ENCODE measurements at places on chromosomes 5 and 9.
A peak's percentile ranks its signal among the peaks of the same experiment; 100 is the strongest.

GRCh38 chr5:24629798-24630197, 15.0 kb downstream of the CDH10 start:
- DNase-seq = no peak

DNA sequence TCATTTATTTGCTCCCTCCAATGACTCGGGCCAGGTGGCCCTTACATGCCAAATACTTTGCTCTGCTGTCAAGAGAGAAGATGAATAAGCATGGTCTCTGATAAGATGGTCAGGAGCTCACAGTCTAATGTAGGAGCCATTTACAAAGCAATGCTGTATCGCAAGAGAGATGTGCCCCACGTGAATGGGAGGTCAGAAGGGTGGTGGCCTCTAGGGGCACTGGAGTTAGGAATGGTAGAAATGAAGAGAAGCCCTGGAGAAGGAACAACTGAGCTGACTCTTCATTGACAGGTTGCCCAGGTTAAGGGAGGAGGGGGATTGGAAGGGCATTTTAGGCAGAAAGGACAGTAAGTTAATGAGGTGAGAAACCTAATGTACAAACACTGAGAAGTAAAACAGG, 286.5 kb downstream of the KCTD16 start:
- DNase-seq = no peak

- DNase-seq = no peak
Measured at GRCh38 chr5:61055434-61056006, 106.7 kb downstream of the SMIM15 start.

DNA sequence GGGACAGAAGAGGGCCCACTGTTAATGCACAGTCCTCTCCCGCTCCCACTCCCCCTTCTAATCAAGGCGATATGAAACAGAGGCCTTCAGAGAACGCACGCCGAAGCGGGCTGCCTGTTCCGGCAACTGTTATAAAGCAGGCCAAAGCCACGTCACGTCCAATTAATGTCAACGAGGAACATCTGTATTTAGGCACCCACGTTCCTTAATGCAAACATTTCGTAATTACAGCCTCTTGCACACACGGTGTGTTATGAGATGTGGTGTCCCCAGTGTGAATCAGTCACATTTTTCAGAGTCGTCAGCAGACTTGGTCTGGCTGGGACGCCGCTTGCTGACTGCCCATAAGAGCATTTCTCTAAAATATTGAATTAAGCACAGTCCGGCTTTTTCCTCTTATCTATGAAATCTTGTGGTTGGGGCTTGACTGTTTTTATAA, 339.0 kb downstream of the NSG2 start:
- no peak for DNase-seq

DNA sequence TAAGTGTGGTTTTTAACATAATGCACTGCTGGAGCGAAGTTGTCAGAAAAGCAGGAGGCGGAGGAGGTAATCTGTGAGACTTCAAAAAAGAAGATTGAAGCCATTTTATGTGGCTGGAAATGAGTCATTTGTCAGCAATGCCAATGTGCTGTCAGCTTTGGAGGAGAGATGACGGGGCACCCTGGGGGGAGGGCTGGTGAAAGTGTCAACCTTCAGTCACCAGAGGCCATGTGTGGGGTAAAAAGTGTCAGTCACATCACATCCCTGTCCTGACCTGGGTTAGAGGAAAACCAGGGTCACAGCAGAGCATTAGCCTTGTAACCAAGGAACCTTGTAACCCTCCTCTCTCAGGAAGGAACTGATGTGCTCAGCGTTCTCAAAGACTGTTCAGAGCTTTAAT, 59.1 kb downstream of the TLR4 start:
- DNase-seq = no peak

DNA sequence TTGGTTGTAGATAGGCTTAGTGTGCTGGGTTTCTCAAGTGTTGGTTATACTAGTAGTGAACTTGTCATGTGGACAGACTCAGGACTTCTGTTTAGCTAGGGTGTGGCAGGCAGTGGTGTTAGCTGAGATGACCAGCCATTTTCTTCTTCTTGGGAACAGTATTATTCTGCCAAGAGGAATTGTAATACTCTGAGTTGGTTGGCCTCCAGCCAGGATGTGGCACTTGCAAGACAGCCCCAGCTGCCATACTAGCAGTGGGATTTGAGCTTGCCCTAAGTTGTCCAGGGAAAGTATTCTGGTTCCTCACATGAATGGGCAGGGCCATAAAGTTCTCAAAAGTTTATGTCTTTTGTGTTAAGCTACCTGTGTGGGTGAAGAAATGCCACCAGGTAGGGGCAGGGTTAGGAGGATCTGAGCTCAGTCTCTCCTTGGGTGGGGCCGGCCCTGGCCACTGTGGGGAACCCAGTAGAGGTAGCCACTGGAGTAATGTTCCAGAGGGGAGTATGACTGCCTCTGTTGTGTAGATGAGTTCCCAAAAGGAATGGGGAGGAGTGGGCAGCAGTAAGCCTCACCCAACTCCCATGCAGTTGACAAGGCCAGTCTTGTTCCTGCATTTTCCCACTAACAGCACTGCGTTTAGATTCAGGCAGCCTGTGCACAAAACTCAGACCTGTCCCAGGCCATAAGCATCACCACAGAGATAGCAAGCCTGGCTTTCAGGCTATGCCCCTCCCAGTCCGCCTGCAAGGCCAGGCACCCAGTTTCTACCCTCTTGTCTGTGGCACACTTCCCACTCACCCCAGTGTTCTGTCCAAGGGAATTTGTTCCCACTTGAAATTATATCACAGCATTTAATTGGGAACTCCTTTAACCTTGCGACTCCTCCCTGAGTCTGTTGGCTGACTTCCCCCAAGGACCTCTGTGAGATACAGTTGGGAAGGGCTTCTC, 250.7 kb downstream of the ANXA1 start:
- no peak for DNase-seq

GRCh38 chr9:98615633-98616032, 93.1 kb downstream of the GABBR2 start:
- no peak for DNase-seq

GRCh38 chr5:55338810-55339243, 31.0 kb downstream of the MTREX start:
- no peak for DNase-seq

- DNase-seq = no peak
Measured at GRCh38 chr5:81575924-81576323, 175.0 kb downstream of the SSBP2 start.

DNA sequence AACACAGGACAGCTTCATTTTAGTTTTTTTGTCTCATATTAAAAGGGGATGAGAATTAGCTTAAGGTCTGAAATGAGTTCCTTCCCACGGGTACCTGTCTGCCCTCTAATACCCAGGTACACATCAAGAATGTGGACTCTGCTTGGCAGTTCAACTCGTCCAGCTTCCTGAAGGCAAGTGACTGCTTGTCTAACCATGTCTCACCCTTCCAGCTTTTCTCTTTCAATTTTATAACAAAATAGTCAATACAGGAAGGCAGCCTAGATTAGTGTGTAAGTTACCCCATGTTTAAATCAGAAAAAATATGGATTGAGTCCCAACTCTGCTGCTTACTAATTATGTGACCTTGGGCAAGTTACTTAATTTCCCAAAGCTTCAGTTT, 50.5 kb upstream of the C5orf46 start:
- DNase-seq = no peak

GRCh38 chr9:132274861-132275260, 79.9 kb downstream of the SETX start:
- DNase-seq = no peak

- DNase-seq = no peak
Measured at GRCh38 chr9:87798261-87798833, 72.4 kb downstream of the CTSL start.

DNA sequence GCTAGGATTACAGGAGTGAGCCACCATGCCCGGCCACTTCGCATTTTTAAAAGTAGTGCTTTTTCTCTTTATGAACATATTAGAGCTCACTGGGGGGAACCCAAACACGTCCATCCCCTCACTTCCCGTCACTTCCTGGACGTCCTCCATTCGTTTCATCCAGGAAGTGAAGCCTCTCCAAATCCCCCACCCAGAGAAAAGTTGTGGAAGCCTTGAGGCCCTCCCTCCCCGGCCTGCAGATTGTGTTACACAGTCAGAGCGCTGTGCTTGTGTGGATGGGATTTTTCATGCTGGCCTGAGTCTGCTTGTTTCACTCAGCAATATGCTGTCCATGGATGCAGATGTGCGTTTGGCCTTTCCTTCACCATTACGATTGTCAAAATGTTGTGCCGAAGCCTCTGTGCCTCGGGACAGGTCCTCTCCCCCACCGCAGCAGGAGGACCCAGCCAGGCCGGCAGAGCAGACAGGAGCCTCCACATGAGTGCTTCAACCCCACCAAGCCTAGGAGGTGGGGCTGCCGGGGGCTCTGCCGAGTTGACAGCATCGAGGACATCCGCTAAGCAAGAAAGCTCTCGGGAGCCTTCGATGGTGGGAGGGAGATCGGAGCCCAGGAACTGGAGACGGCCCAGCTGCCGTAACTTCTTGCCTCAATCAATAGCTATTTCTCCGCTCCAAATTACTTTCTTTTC, 121.6 kb upstream of the PPP1R26 start:
- no peak for DNase-seq

GRCh38 chr5:39740404-39740803, 315.6 kb upstream of the DAB2 start:
- DNase-seq = no peak

DNA sequence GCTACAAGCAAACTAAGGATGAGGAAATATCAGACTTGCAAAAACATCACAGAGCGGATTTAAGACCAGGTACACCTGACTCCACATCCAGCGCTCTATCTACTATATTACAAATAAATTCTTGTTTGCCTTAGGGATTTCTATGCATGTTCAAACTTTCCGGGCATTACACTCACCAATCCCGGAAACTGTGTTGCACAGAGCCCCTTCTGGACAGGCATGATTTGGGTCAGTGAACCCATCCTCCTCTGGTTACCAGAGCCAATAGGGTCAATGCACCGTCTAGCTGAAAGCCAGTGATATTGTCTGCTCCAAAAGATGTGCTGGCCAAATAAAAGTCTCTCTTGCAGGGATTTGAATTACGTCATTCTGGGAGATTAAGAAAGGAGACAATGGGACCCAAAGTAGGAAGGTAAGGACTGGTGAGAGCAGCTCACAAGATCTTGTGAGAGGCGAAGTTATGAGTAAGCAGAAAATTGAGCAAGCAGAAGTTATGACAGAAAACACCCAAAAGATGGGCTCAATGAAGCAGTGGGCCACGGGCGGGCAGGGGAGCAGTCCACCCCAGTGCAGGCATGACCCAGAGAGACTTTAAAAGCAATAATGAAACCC, 155.8 kb upstream of the RAI14 start:
- DNase-seq = no peak

DNA sequence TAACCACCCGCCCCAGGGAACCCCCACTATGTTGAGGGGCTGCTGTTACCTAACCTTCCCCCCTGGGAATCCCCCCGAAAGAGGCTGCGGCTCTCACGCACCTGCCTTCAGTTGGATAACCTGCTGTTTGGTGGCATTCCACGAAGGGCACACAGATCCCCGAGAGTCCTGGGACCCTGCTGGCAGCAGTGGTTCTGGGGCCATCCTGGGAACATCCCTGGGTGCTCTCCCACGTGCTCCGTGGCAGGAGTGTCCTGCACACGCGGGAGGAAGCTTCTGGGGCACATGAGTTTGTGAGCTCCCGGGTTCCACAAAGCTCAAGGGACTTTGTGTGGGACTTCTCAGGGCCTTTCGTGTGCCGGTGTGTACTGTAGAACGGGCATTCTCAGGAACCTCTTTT, 102.3 kb downstream of the RXRA start:
- DNase-seq = no peak

- no peak for DNase-seq
Measured at GRCh38 chr9:123361731-123362510, 5.9 kb downstream of the CRB2 start.

GRCh38 chr5:60402161-60402785, 297.7 kb downstream of the DEPDC1B start:
- DNase-seq = no peak

DNA sequence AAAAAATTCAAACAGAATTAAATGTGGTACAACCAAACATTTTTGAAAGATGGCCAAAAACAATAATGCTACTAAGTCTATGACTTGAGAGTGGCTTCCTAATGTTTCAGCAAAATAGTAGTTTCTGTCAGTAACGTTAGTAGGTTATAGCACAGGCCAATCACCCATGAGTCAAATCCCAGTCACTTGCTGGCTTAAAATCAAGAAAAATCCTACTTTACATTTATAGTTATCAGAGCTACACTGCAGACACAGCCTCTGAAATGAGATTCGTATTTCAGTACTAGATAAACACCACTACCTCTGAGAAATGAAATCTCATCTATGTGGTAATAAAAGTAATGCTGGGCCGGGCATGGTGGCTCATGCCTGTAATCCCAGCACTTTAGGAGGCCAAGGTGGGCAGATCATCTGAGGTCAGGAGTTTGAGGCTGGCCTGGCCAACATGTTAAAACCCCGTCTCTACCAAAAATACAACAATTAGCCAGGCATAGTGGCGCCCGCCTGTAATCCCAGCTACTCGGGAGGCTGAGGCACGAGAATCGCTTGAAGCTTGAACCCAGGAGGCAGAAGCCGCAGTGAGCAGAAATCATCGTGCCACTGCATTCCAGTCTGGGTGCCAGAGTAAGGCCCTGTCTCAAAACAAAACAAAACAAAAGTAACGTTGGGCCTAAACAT, 6.1 kb downstream of the ZDHHC21 start:
- DNase-seq = no peak

GRCh38 chr5:16768184-16768583, 151.4 kb upstream of the RETREG1 start:
- DNase-seq = no peak

GRCh38 chr9:2066312-2067273, 51.4 kb downstream of the SMARCA2 start:
- DNase-seq = no peak

DNA sequence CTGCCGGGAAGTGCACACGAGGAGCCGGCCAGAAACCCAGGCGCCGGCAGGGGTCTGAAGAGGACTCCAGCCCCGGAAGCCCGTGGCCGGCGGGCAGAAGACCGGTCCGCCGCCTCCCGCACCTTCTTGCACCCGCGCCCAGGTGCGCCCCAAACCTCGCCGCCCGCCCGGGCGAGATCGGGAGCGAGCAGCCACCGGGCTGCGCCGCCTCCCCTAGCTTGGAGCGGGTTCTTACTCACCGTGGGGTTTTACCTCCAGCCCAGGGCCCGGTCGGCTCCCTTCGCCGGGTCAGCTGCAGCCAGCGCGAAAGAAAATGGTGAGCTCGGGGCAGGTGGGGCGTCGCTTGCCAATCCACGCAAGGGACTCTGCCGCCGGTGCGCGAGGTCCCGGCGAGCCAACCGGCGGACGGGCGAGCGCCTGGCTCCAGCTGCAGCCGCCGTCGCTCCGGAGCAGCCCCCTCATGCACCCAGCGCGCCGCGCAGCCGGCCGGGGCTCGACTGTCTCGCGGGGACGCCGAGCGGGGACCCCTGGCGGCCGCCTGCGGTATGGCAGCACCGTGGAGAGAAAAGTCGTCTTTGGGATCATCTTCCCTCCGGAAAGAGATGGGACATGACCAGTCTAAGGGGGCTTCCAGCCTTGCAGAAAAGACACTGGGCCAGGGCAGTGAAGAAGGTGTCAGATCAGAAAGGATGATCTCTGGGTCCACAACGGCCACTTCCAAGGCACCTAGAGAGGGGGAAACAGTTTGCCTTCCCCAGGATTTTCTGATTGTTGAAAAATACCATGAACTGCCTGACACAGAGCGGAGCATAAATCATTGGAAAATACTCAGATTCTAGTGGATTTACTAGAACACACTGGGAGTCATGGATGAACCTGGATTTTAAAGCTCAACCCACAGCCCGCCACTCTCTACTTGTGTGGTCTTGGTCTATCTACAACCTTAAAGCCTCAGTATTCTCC, at the start of gene MOB3B:
Gene MOB3B (minus strand): TSS at position 499 of the 963 bp plus-strand sequence. CDS start 74,264 bp downstream, outside the sequence.
- peak; percentile 67 for DNase-seq

Measured in effector CD4-positive, alpha-beta T cell (primary cell).